NCI-H524 (cell line): ENCODE measurements at places on chromosomes 6 and 20.

DNA sequence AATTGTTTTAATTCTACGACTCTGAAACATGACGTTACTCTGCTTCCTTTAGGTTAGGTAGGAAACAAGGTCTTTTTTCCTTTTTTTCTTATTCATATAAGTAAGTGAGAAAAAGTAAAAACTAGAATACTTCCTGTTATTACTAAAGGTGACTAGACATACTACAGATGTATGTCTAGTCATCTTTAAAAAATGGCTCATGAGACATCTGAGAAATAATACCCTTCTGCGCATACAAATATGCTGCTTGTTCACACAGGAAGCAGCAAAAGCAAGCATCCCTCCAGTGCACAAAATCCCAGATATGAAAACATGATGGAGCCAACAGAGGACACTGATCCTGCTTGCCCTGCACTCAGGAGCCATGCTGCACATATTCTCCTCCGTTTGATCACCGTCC lies 699.1 kb downstream of the EPM2A start:
- no peak for DNase-seq

DNA sequence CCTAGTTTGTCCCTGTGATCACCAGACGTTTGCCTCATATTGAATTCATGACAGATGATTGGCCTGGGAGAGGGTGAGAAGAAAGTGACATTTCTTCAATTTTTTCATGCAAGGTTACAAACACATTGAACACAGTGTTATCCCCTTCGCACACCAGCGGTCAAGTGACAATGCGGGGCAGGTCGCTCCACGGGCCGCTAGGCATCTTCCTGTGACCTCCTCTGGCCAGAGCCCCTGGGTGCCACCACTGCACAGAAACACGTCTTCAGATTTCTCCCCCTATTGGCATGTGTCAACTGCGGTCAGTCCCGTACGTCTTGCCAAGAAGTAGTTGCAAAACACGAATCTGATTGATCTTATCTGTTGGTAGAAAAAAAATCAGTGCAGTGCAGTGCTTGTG lies 97.1 kb downstream of the PXDC1 start:
- DNase-seq, result no peak

DNA sequence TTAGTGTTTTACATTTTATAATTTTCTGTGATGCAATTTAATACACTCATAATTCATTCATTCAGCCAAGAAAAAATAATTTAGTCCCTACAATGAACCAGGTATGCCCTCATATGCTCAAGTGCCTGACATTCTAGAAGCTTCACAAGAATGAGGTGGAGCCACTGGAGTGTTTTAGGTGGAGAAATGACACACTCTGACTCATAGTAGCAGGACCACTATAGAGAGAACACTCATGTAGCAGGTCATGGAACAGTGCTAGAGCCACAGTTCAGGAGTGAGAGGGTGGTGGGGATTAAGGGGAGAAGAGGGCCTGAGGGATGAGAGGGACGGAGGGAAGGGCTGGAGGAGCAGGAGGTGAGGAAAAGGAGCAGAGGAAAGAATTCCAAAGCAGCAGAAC lies 1.4 kb upstream of the HLA-G start:
- DNase-seq, result no peak

DNA sequence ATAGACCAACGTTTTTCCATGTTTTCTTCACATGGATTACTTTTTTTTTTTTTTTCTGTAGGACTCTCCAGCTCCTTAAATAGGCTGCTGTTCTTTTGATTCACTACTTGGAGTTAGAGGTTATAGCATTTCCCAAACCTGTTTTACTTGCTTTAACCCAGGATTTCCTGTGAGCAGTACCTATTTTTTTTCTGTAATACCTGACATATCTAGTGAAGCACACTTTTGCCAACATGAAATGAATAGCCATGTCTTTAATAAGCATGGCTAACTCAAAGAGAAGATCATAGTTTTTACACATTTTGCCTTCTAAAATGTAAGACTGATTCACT lies 137.0 kb downstream of the FOXA2 start:
- DNase-seq, result no peak

GRCh38 chr6:79101164-79101563 lies 23.1 kb upstream of the PHIP start:
- no peak for DNase-seq

GRCh38 chr6:160167604-160168399 lies 46.2 kb downstream of the SLC22A1 start:
- DNase-seq, result peak; percentile 41

DNA sequence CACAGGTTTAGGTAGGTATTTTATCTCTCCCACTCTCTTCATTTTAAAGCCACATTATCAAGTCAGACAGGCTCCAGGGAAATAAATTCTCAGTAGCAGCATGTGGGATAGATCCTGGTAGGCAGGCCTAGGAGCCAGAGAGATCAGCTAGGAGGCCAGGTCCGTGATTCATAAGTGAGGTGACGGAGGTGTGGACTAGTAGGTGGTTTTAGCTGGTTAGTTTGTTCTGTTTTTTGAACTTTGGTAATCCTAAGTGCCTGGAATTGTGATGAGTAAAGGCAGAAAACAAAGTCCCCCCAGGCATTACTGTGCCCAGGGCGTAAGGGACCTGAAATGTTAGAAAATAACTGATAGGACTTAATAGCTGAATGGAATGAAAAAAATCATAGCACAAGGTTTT lies 53.6 kb upstream of the E2F3 start:
- no peak for DNase-seq

- DNase-seq, result no peak
Measured at GRCh38 chr6:21771626-21772320, 178.2 kb downstream of the SOX4 start.

- DNase-seq, result no peak
Measured at GRCh38 chr20:10971096-10971495, 297.3 kb upstream of the JAG1 start.

- DNase-seq, result no peak
Measured at GRCh38 chr6:139256087-139256486, 35.7 kb downstream of the TXLNB start.

DNA sequence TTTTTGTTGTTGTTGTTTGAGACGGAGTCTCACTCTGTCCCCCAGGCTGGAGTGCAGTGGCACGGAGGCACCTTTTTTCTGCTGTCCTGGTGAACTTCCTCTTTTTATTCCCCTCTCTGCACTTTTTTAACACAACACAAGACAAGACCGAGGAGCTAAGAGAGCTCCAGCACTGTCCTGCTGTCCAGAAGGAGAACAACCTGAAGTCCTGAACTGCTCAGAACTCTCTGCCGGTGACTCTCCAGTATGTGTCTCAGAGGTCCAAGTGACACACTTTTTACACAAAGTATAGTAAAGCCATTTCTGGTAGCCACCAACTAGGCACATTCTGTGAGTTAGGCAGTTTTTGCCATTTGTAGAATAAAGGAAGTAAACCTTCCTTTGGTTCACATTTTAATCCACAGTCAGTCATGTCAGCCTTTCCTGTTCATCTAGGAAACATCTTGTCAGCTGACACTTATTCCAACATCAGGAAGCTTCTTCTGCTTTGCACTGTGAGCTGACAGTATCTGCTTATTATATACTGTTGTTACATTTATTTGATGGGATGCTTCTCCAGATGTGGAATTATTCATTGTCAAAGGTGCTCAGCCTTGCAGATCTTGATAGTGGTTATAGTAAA lies 28.1 kb upstream of the TXNDC5 start:
- no peak for DNase-seq

GRCh38 chr20:39946053-39946810 lies 742.8 kb downstream of the MAFB start:
- DNase-seq, result no peak

DNA sequence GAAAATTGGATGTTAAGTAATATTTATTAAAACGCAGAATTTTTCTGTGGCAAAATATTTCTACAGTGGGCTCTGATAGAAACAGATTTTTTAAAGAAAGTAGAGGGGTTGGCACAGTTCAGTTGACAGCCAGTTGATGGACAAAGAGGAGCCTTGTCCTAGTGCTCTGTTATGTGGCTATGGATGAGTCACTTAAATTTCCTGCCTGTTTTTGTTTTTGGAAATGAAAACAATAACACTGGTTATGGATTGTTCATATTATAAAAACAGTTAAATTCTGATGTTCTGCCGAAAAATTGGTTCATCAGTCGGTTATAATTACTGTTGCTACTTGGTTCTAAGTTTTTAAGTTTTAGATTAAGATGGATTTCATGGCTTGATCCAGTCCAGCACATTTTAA lies 42.8 kb downstream of the MYO6 start:
- DNase-seq, result no peak

- DNase-seq, result no peak
Measured at GRCh38 chr6:447381-448165, 56.0 kb downstream of the IRF4 start.

DNA sequence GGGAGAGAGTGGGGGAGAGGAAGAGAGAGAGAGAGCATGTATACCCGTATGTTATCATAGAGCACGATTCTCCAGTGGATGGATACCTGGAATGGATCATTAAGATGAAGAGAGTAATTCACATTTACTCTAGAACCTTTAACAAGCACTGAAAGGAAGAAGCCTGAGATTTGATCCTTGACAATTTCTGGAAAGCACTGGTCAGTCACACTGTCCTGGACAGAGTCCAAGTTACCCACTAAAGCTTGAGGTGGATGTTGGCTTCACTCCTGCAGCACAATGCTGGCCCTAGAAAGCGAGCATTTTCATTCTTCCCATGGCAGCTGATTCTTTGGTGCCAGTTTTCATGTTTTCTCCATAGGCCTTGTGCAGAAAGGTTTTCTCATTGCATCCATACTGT lies 25.6 kb downstream of the NFYA start:
- DNase-seq, result no peak

DNA sequence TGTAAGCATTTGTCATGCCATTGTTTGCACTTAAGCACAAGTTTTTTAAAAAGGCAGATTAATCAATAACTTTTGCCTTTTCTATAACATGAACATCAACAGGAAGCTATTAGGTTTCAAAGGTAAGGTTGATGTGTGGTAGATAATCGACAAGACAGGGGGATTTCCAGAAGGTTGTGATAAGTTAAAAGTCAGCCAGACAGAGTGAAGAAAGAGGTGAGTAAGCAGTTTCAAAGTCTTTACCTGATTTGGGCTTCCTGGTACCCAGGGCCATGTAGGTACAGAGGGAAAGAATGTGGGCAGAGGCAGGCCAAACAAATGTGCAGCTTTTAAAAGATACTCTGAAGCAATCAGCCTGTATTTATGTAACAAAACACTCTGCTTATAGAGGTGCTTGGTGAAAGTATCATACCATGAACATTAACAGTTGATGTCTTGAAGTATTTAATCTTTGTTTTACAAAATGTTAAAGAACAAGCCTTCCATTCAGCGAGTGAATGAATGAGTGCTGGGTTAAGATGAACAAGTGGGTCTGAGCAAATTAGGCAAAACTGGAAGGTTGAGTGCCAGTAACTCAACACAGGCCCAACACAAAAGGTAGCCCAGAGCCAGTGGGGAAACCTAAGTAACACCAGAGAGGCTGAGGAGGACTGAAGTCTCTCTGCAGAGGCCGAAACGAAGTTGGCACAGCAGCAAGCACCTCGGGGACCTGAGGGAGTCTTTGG lies 60.2 kb downstream of the LRRC1 start:
- no peak for DNase-seq

GRCh38 chr6:158372574-158372973 lies 60.3 kb downstream of the TULP4 start:
- no peak for DNase-seq

GRCh38 chr6:15936503-15936902 lies 192.4 kb upstream of the MYLIP start:
- DNase-seq, result no peak

DNA sequence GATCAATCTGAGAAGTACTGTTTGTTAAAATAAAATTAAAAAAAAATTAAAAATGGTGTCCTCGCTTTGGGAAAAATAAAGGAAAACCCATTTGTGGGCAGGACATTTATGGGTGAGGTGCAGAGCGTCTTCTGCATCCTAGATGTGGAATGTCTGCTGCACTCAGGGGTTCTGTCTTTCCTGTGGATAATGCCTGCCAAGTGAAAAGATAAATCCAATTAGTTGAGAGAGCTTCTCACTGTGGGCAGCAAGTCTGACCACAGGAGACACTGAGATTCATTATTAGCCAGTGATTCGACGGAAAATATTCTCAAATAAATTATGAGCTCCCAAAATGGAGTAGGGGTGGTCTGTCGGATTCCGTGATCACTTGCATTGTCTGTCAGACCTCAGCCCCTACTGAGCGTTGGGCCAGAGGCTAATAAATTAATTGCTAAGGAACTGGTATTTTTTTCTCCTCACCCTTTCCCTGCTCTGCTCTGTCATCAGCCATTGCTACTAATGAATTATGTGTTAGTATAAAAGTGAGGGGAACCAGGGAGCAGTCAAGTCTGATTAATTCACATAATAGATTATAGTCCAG lies 10.0 kb downstream of the GMPR start:
- no peak for DNase-seq
